ENCODE measurements at places on chromosomes 7 and 10.

GRCh38 chr7:101205901-101206664, 5.2 kb upstream of the MOGAT3 start:
- DNase-seq: no peak

- DNase-seq: no peak
Measured at GRCh38 chr7:1325246-1325645, 92.6 kb downstream of the UNCX start.

GRCh38 chr7:36794689-36795088, 70.4 kb upstream of the AOAH start:
- DNase-seq: no peak

DNA sequence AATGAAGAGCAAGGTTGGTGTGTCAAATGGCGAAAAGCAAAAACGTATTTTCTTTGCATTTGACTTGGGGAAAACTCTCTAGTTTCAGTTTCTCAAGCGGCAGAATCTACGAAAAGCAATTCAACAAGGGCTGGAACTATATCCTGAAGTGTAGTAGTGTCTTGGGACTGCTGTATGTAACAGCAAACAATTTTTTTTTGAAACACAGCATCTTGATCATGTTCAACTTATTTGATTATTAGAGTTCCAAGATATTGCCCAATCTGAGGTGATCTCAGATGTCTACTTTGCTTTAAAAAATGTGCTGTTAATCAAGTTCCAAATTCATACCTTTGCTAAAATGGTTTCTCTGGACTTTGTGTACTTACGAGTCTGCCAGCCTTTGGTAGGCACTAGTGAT, 120.6 kb downstream of the ZWINT start:
- no peak for DNase-seq

- no peak for DNase-seq
Measured at GRCh38 chr7:131537571-131537978, 18.9 kb downstream of the PODXL start.

- DNase-seq: no peak
Measured at GRCh38 chr10:59181668-59182067, 5.2 kb downstream of the PHYHIPL start.

- no peak for DNase-seq
Measured at GRCh38 chr7:121054925-121055324, 66.4 kb downstream of the CPED1 start.

- DNase-seq: no peak
Measured at GRCh38 chr7:105304040-105304895, 84.5 kb downstream of the SRPK2 start.

GRCh38 chr10:5628451-5629302, 37.7 kb downstream of the ASB13 start:
- DNase-seq: no peak

- DNase-seq: peak; percentile 12
Measured at GRCh38 chr7:152076324-152076821, 50.9 kb downstream of the GALNT11 start.

- DNase-seq: no peak
Measured at GRCh38 chr10:59177836-59178235, 1.4 kb downstream of the PHYHIPL start.

DNA sequence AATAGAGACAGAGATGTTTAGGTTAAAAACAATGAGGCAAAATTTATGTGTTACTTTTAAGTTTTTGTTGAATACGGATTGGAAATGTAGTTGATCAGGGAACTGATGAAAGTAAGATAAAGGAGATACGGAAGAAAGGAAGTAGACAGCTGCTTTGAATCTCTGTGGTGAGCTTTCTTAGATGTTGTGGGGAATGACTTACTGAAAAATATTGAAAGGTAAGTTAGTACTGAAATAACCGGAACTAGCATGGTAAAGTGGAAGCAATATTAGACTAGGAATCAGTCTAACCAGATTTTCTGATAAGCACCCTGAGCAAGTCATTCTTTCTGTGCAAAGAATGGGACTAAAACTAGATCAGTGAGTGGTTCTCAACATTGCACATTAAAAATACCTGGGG, 34.8 kb downstream of the LUC7L2 start:
- no peak for DNase-seq

GRCh38 chr7:120805636-120806388, 52.1 kb downstream of the TSPAN12 start:
- peak; percentile 66 for DNase-seq

- no peak for DNase-seq
Measured at GRCh38 chr7:2849941-2850766, 6.0 kb upstream of the GNA12 start.

DNA sequence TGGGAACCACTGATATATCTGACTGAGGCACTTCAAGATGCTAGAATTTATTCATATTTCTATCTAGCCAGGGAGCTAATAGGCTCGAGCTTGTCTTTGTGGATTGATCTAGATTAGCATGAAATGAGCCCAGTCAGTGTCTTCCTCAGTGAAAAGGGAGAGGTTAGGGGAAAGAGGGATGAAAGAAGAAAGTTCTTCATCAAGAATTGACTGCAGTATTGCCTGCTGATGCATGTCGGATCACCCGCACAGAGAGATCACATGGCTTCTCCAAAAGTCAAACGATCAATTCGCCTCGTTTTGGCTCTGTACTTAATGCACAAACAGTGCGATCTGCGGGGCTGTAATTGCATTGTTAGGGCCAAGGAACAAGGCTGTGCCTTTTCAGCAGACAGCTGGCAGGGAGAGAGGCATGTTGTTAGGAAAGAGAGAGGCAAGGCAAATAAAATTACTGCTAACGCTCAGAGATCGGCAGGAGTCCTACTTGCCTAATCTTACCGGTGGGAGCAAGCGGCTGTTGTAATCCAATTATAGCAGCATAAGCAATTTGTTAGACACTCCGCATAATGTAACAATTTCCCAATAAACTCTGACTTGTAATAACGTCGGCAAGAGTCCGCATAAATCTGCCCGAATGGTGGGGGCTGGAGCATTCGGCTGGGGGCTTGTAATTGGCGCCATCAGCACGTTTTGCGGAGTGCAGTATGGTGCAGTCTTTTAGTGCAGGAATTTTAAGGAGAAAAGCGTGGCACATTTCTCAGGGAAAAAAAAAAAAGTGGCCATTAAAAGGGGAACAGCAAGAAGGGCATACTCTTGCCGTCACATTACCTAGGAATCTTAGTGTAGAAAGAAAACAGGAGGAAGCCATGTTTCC, 102.1 kb downstream of the POLL start:
- no peak for DNase-seq

GRCh38 chr10:86855513-86855912, 99.1 kb downstream of the BMPR1A start:
- no peak for DNase-seq

GRCh38 chr10:17835688-17836087, 26.5 kb downstream of the MRC1 start:
- DNase-seq: no peak

- DNase-seq: no peak
Measured at GRCh38 chr10:114824391-114824790, 2.8 kb downstream of the FHIP2A start.

- DNase-seq: no peak
Measured at GRCh38 chr10:76428551-76429367, 997.3 kb downstream of the LRMDA start.

GRCh38 chr7:45660201-45660900, 86.2 kb downstream of the ADCY1 start:
- no peak for DNase-seq

- DNase-seq: no peak
Measured at GRCh38 chr7:128203710-128204214, 37.3 kb upstream of the LEP start.

DNA sequence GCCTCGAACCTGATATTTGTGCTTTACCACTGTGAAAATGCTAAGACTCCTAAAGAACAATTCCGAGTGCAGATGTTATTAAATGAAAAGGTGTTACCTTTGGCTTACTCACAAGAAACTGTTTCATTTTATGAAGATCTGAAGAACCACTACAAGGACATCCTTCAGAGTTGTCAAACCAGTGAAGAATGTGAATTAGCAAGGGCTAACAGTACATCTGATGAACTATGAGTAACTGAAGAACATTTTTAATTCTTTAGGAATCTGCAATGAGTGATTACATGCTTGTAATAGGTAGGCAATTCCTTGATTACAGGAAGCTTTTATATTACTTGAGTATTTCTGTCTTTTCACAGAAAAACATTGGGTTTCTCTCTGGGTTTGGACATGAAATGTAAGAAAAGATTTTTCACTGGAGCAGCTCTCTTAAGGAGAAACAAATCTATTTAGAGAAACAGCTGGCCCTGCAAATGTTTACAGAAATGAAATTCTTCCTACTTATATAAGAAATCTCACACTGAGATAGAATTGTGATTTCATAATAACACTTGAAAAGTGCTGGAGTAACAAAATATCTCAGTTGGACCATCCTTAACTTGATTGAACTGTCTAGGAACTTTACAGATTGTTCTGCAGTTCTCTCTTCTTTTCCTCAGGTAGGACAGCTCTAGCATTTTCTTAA, 47.7 kb downstream of the MINPP1 start:
- DNase-seq: no peak

DNA sequence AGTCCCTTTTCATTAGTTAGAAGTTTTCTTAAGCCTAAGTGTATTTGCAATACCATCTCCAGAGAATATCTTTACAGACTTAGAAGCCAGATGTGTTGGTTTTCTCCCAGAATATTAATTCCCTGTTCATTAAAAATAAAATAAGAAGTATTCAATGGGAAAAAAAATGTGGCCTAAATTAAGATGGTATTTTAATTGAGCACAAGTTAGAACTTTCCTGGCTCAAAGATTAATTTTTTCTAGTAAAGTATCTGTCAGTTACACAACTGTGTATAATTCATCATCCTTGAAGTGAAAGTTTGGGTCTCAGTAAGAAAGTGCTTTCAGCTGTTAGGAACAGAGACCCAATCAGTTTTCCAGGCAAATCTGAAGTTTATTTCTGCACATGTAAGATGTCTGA, 1179.5 kb upstream of the C7orf33 start:
- no peak for DNase-seq

- no peak for DNase-seq
Measured at GRCh38 chr10:58979711-58980110, 196.7 kb upstream of the PHYHIPL start.

DNA sequence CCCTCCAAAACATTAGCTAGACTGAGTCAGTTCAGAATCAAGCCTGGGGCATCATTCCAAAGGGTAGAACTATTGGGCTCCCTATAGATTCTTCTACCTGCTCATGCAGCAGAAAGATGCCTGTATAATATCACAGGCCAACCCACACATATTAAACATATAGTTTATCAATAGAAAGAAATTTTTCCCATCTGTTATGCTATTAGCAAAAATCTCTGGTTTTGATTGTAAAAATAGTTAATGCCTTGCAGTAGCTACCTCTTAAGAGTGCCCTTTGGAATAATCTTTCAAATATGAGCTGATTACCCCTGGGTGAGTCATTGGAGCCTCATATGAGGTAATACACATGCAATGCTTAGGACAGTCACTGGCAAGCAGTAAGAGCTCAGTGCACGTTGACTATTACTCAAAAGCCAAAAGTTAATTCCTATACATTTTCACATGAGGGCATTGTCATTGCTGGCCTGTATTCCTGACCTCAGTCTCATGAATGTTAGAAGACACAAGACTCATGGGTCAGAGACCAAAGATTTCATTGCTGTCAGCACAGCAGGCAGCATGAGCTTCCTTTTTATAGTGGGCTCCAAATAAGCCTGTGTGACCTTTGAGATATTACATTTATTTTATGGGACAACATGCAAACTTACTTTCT, 180.0 kb downstream of the FGFR2 start:
- no peak for DNase-seq

DNA sequence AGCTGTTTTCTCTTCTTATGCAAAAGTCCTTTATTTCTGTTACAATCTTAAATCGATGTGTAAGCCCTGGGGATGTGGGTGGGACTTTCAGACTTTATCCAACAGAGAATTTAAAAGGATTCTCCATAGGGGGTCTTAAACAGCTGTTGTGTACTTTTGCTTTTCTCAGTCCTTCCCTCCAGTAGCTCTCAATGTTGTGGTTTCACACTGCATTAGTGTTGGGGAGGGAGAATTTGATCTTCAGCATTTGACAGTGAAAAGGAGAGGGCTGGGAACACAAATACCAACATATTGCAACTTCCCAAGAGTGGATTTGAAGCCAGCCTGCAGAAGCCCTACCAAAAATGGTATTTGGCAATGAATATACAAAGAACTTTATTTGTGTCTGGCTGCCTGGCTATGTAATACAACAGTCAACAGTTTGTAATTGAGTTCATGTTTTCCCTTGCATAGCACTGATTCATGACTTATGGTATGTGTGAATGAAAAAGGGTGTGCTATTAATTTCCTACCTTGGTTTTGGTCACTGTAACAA, 80.1 kb upstream of the CAPZA2 start:
- DNase-seq: no peak

GRCh38 chr7:92613720-92614119, 23.5 kb upstream of the FAM133B start:
- DNase-seq: no peak

DNA sequence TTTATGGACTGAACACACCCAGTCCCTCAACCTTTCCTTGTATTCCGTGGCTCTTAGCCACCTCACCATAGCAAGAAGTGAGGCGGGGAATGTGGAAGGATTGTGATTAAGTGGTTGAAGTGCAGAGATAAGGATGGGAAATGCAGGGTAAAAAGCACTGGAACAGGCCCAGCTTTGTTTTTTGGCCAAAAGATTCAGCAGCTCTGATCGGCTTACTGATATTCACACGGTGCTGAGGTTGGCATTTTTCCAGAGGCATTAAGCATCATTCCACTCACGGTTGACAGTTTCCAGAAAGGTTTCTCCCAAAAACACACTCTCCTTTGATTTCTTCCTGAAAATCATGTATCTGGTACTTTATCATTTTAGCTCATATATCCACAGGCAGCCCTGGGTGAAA, 544.2 kb downstream of the CNTNAP2 start:
- no peak for DNase-seq

DNA sequence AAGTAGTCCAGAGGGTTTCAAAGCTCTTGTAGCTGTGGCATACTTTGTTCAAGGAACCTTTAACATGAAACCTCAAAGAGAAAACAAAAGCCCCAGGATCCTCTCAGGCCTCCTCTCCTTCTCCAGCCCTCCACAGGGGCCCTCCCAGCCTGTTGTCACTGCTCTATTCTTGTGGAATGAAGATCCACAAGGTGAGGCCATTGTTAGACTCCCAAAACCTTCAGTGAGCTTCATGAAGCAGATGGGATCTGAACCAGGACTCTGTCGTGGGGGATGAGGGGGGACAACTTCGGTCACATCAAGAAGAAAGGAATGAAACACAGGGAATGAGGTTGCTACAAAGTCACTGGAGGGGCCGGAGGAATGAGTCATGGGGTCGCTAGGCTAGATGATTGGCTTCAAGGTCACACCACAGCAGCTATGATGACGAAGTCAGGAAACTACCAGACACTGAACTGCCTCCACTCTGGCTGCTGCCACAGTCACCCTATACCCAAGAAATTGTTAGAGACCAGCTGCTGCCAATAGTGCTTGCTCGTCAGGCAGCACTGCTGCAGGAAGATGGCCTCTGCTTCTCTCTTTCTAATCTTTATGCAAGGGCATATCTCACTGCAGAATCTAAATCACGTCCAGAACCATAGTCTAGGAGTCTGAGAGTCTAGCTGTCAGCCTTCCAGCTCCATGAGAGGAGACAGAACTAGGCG, 208.8 kb downstream of the HIBADH start:
- DNase-seq: no peak

GRCh38 chr10:11337516-11337915, 273.9 kb downstream of the USP6NL start:
- DNase-seq: peak; percentile 24

GRCh38 chr7:105297985-105298384, 90.7 kb downstream of the SRPK2 start:
- no peak for DNase-seq

- no peak for DNase-seq
Measured at GRCh38 chr7:133696056-133696455, 431.1 kb upstream of the LRGUK start.

- no peak for DNase-seq
Measured at GRCh38 chr7:47087866-47088265, 494.0 kb downstream of the TNS3 start.

Measured in activated naive CD8-positive, alpha-beta T cell treated with anti-CD3 and anti-CD28 coated beads, Interleukin-2, amount 50 U/mL, for 24 hours (primary cell).